ENCODE measurements at places on chromosomes 6 and 20.
A peak's percentile ranks its signal among the peaks of the same experiment; 100 is the strongest.

DNA sequence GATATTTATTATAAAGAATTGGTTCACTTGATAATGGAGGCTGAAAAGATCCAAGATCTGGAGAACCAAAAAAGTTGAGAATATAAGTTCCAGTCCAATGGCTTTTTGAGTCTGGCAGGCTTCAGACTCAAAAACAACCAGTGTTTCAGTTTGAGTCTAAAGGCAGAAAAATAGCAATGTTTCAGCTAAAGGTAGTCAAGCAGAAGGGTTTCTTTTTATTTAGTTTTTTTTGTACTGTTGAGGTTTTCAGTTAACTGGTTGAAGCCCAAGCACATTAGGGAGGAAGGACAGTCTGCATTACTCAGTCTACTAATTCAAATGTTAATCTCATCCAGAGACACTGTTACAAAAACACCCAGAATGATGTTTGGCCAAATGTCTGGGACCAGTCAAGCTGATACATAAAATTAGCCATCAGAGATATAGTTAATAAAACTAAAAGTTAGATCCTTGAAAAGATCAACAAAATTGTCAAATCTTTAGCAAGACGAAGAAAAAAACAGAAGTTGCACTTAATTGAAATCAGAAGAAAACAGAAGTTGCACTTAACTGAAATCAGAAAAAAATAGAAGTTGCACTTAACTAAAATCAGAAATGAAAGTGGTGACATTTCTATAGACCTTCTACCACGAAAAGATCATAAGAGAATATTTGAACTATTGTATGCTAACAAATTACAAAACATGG is 980.3 kb upstream of the FLRT3 start:
- no peak for DNase-seq

DNA sequence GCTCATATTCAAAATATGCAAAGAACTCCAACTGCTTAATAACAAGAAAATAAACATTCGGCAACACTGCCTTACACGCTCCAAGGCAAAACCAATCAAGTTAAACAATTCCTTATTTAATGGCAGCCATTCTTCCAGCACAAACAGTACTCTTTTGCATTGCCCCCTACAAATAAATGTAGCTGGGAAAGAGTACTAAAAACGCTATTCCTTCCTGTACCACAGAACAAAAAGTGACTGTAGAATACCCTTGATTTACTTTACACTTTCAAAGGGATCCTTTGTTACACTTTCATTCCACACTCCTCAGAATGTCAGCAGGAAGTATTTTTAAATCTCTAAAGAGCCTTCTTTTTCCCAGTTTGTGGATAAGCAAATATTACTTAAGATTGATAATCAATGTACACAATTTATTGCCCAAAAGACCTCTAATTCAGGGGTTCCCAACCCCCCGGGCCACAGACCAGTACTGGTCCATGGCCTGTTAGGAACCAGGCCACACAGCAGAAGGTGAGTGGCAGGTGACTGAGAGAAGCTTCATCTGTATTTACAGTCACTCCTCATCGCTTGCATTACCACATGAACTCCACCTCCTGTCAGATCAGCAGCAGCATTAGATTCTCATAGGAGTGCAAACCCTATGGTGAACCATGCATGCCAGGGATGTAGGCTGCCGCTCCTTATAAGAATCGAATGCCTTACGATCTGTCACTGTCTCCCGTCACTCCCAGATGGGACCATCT is 51.6 kb downstream of the MBOAT1 start:
- DNase-seq: no peak

DNA sequence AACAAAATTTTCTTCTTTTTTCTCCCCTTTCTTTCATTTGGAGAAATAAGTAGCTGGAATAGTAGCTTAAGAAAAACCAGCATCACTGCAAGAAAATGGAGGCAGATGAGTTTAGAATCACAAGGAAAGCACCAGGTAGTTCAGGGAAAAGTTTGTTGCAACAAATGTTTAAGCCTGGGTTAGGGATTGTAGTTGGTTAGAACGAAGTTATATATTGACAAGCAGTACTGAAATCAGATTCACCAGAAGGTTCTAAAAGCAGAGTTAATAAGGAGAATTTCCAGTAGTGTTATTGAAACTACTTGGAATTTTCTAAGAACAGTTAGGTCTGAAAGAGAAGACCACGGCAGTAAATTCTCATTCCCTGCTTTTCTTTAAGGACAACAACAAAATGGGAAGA is 70.2 kb downstream of the BMP2 start:
- no peak for DNase-seq

DNA sequence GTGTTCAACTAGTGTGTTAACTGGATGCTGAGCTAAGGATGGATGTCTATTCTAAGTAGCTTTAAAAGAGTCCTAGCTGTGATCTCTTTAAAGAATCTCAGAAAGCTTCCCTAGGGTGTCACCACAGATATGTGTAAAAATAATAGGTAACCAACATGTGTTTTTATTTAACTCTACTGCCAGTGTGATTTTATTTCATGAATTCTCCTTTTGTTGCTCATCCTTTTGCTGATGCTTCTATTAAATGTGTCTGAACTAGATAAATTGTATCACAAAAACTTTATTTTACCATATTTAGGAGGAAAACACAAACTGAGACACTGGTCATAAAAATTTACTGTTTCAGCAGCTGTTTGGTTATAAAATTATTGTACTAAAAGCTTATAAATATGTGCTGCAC is 809.4 kb upstream of the CITED2 start:
- DNase-seq: no peak

GRCh38 chr6:154438882-154439415 is 71.5 kb downstream of the CNKSR3 start:
- no peak for DNase-seq

- DNase-seq: no peak
Measured at GRCh38 chr6:51494342-51494741, 593.1 kb downstream of the PKHD1 start.

GRCh38 chr6:154229786-154230185 is 126.8 kb downstream of the IPCEF1 start:
- no peak for DNase-seq

GRCh38 chr20:8129211-8129976 is 2.7 kb upstream of the PLCB1 start:
- no peak for DNase-seq

DNA sequence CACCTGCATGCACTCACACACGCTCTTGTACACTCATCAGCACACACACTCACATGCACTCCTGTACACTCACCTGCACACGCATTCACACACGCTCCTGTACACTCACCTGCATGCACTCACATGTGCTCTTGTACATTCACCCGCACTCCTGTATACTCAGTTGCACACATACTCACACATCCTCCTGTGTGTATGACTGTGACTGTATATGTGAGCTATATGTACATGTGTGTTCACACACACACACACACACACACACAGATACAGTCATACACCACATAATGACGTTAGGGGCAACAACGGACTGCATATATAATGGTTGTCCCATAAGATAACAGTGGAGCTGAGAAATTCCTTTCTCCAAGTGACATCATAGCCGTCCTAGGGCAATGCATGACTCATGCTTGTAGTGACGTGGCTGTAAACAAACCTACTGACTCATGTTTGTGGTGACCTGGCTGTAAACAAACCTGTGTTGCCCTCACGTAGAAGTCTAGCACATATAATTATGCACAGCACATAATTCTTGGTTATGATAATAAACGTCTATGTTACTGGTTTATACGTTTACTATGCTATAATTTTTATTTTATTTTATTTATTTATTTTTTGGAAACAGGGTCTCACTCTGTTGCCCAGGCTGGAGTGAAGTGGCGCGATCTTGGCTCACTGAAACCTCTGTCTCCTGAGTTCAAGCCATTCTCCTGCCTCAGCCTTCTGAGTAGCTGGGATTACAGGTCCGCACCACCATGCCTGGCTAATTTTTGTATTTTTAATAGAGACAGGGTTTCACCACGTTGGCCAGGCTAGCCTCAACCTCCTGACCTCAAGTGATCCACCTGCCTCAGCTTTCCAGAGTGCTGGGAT is 22.8 kb upstream of the TAF4 start:
- no peak for DNase-seq

DNA sequence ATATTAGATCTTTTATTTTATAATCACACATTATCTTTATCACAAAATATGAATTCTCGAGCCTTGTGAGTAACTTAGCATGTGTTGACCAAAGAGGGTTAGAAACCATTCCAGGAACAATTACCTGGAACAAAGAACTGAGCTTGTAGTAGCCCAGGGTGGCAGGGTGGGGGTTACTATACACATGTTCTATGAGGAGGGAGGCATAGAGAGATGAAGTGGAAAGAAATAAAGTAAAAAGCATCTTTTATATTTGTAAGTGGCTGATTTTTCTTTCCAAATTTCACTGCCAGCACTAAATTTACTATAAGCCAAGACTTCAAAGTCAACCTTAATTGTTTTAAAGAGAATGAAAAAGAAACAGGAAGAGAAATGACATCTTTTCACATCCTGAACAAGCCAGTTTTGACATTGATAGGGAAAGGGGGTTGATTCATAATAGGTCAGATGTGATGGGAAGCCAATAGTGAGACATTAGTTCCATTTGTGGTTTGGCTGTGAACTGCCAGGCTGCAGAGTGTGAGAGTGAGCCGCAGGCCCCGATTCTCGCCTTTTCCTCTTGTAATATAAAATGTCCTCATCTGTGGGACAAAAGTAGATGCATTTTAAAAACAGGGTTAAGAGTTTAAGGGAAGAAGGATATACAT is 52.7 kb upstream of the MYB start:
- peak; percentile 7 for DNase-seq

GRCh38 chr6:56368491-56368890 is 121.1 kb upstream of the COL21A1 start:
- DNase-seq: no peak

DNA sequence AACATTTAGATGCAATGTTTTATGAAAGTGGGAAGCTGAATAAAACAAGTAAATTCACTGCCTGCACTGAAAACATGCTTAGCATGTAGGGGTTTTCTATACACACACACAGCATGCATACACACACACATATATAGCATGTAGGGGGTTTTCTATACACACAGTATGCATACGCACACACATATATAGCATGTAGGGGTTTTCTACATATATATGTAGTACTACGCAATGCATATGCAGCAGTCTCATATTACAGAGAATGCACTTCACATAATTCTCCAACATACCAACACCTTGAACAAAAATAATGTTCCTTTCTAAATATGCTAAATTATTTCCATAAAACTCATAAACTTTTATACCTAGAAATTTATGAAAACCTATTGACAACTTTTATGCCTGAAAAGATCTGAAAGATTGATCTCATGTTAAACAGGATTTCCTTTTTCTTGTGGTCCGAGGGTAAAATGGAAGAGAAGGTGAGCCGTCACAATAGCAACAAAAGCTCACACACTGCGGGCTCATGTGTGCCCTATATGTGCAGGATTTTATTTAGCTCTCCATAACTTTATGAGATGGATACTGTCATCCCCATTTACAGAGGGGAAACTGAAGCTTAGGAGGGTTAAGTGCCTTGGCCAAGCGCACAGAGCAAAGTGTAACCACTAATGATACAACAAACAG is 81.9 kb upstream of the TULP1 start:
- no peak for DNase-seq

DNA sequence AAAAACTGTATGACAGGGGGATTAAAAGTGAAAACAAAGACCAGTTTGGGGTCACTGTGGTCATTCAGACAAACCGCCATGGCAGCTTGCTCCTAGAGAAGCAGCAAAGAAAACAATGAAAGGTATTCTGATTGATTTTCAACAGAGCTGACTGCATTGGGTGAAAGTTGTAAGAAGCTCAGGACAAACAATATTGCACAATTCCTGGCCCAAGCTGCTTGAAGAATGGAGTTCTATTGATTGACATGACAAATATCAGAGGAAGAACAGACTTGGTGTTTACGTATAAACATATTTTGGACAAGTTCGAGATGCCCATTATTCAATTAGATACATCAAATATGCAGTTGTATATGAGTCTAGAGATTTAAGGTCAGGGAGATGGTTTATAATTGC is 62.0 kb downstream of the TRIM38 start:
- DNase-seq: no peak

DNA sequence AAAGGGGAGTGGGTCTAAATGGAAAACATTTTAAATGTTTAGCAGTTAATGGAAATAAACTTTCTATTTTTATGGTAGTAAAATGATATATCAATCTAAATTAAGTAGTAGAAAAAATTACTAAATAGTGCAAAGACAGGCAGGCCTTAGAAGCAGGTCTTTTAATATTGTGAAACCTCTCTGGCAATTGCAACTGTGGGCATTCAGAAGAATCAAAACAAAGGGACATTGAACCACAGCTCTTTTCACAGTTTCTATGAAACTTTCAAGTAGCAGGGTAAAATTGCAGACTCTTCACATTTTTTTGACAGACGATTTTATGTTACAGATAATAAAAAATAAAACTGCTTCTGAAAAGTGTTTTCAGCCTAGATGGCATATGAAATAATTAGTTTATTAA is 533.7 kb downstream of the BCKDHB start:
- DNase-seq: no peak

- no peak for DNase-seq
Measured at GRCh38 chr20:11496380-11496779, 421.3 kb upstream of the BTBD3 start.

DNA sequence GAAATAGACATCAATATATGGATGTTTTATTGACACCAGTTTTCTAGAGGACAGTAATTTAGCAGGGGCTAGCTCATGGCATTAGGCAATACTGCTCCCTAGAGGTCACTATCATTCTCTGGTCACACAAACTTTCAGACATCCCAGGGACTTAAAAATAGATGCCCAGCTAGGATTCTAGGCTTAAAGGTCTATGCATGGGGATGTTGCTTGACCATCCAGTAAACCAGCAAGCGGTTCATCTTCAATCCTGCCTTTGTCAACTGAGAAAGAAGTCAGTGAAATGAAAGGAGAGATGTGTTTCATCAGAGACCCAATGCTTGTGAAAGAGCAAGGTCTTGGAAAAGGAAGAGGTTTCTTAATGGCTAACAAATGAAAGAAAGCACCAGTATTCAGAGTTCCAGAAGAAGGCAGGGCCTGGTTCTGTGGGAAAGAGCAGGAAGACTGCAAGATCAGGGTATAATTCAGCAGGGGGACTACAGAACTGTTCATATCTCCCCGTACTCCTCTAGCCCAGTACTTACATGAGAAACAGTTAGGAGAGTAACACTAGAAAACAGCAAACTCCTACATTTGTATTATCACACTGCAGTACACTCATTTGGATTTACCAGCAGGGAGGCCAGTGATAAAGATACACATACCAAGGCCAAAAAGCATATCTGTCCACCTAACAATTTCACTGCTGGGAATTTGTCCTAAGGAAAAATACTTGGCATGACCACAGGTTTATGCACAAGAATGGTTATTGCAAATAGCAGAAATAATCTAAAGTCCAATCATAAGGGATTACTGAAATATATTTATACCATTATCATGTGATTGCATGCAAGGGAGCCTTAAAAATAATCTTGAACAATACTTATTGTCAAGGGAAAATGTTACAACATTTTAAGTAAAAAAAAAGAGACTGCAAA is 151.4 kb upstream of the LAMA2 start:
- no peak for DNase-seq

GRCh38 chr20:47356526-47357295 is at the start of gene ZMYND8:
Gene ZMYND8, minus strand, starts transcription at chr20:47356699. Its CDS starts 29 bp downstream, at chr20:47356670.
- DNase-seq: peak; percentile 82

DNA sequence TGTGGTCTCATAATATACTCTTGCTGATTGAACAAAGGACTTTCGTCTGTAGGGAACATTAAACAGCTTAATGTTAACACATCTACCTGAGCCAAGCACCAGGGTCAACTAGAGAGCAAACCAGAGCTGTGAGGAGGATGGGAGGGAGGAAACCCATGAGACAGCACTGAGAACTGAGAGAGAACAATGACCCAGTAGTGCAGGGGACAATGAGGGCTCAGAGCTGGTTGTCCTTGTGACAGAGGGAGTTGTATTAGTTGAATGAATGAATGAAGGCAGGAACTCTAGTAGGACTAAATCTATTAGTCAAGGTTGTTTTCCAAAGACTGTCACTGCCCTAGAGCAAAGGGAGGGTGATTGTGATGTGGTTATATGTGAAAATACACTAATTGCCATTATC is 28.2 kb upstream of the GSTA4 start:
- no peak for DNase-seq
